Neural progenitor cell (in vitro differentiated cells): ENCODE measurements at places on chromosomes 5 and 9. TPM values are rescaled to one million over a fixed set of nuclear protein-coding genes. Genes with fewer than 3 reads are reported as not detected.

- peak; percentile 48 for DNase-seq
These were observed 451.8 kb downstream of the RAB3C start for GRCh38 chr5:59034498-59035186.

DNA sequence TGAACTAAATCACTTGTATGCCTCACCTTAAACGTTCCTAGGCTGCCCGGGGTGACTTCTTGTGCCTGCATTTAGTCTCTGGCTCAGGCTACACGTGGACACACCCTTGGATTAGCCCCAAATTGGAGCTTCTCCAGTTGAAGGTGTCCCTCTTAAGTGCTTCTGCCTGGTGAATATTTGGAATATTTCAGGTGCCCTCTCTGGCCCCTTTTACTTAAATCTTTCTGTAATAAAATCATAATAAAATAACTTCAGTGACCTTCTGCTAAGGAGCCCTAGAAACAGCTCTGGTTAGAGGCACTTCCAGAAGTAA, 74.3 kb upstream of the KLF9 start:
- no peak for DNase-seq

- DNase-seq = no peak
These were observed 69.0 kb upstream of the OTULINL start for GRCh38 chr5:14512574-14512973.

GRCh38 chr5:135373736-135374515, 25.1 kb downstream of the MACROH2A1 start:
- DNase-seq = no peak

- DNase-seq = no peak
These were observed 93.1 kb upstream of the NFIL3 start for GRCh38 chr9:91516777-91517176.

- DNase-seq = no peak
These were observed 34.6 kb upstream of the LRRTM2 start for GRCh38 chr5:138909734-138910133.

DNA sequence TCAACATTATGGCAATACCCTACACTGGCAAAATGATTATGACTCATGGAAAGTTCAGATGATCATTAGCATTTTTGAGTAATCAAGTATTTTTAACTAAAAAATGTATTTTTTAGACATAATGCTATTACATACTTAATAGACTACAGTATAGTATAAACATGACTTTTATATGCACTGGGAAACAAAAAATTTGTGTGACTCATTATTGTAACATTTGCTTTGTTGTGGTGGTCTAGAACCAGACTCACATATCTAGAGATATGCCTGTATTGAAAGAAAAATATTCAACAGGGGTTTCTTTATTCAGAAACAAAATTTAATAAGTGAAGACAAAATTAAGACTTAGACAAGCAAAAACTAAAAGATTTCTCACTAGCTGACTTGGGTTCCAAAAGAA, 385.3 kb upstream of the RIOK2 start:
- DNase-seq = no peak

DNA sequence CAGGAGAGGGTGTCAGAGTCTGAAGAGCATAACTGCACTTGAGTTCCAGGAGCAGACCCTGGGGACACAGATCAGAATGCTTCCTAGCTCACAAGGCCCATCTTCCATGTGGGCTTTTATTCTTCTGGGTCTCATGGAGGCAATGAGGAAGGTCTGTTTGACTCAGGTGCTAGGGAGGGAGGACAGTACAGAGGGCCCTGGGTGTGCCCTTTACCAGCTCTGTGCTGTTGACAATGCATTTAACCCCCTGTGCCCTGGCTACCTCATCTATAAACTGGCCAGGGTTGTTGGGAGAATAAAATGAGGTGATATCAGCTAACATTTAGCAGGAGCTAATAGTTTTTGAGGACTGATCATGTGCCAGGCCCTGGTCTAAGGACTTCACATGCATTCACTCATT, 318.0 kb downstream of the DMAC1 start:
- DNase-seq = no peak

GRCh38 chr5:2511126-2511525, 240.4 kb downstream of the IRX2 start:
- no peak for DNase-seq

SLC45A2 gene
- 0.06 TPM in 1 of 2 replicates, not detected in the other for total RNA-seq

IFNA21 gene
- total RNA-seq = not detected in 2 replicates

SPATA31A7 gene
- not detected in 2 replicates for total RNA-seq

PDCD1LG2 gene
- not detected in 2 replicates for total RNA-seq

PAX5 gene
- 0.06 TPM in 1 of 2 replicates, not detected in the other for total RNA-seq

TMEM174 gene
- not detected in 2 replicates for total RNA-seq

FOXD4L6 gene
- not detected in 2 replicates for total RNA-seq
